Stimulated activated CD4-positive, alpha-beta T cell treated with anti-CD3 and anti-CD28 coated beads, TNF-alpha, amount 100 ng/mL, for 48 hours (primary cell): ENCODE measurements at places on chromosomes 16 and 17.
A peak's percentile ranks its signal among the peaks of the same experiment; 100 is the strongest.

- DNase-seq = no peak
These were observed 5.1 kb downstream of the HS3ST3B1 start for GRCh38 chr17:14305785-14306496.

GRCh38 chr16:77684181-77684526 is 38.2 kb upstream of the NUDT7 start:
- no peak for DNase-seq

- DNase-seq = no peak
These were observed 592 bp downstream of the ALDOA start for GRCh38 chr16:30065943-30066760.

GRCh38 chr17:37476431-37477120 is 13.1 kb upstream of the DUSP14 start:
- no peak for DNase-seq

DNA sequence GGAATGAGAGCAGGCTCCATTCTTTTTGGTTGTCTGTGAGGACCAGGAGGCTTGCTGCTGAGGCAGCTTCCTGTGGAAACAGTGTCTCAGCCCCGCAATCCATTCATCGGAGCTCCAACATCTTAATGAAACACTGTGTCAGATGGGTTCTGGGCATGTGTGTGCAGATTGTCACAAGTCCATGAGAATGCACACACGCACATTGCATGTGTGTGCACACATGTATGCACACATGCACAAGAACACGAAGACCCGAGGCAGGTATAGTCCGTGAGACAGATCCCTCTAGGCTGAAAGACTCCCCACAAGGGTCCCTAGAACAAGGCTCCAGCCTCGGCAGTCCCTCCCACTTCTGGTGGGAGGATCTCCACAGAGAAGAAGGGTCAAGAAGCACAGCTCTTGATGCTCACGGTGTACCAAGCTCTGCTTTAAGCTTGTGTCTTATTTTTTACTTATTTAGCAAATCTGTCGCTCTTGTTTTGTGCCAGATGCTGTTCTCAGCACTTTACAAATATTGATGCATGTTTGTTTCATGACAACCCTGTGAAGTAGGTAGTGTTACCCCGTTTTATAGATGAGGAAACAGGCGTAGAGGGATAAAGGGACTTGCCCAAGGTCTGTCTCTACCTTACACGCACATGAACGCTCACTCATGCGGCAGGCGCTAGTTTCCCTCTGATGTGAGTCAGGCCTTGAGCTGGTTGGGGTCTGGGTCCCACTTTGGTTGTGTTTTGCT is 213.1 kb downstream of the SEC14L1 start:
- DNase-seq = no peak

GRCh38 chr17:44266402-44267164 is 1.4 kb downstream of the SLC4A1 start:
- DNase-seq = no peak

- DNase-seq = peak; percentile 84
These were observed 363 bp upstream of the MIF4GD start for GRCh38 chr17:75271233-75271954.

- DNase-seq = no peak
These were observed 30.4 kb upstream of the PAFAH1B1 start for GRCh38 chr17:2563061-2563460.

DNA sequence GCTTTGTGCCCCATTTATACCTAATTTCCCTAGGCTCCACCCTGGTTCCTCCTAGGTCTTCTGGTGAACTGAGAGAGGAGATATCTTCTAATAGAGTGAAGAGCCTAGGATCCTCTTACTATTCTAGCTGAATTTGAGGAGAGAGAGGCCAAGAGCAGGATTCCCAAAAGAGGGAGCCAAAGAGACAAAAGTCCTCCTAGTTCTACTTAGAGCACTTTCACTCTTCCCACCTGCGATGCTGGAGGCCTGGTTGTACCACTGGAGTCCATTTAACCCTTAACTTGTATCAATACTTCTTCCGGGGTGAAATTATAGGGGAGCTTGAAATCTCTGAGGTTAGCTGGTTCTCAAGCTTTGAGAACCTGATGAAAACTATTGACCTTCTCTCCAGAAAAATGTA is 3.4 kb upstream of the SSH2 start:
- no peak for DNase-seq

DNA sequence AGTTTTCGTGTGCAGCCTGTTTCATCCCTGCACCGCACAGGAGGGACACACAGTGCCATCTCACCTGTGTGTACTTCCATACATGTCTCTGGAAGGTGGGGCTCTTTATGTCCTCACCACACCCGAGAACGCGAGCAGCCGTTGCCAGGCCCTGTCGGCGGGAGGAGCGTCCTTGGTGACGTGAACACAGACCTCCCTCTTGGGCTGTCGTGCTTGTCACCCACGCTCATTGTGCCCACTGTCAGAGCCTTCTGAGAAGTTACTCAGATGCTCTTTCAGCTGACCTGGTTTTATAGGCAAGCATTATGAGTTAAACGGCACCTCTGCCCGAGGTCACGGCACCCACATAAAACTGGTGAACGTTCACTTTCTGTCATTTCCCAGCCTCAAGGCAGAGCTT is 40.2 kb downstream of the ZNF750 start:
- DNase-seq = no peak

DNA sequence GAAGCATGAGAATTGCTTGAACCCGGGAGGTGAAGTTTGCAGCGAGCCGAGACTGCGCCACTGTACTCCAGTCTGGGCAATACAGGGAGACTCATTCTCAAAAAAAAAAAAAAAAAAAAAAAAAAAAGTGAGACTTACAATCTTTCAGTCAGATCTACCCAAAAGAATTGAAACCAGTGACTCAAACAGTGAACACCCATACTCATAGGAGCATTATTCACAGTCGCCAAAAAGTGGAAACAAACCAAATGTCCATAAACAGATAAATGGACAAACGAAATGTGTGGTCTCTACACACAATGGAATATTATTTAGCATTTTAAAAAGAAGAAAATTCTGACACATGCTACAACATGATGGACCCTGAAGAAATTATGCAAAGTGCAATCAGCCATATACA is 9.1 kb upstream of the SCNN1B start:
- no peak for DNase-seq

DNA sequence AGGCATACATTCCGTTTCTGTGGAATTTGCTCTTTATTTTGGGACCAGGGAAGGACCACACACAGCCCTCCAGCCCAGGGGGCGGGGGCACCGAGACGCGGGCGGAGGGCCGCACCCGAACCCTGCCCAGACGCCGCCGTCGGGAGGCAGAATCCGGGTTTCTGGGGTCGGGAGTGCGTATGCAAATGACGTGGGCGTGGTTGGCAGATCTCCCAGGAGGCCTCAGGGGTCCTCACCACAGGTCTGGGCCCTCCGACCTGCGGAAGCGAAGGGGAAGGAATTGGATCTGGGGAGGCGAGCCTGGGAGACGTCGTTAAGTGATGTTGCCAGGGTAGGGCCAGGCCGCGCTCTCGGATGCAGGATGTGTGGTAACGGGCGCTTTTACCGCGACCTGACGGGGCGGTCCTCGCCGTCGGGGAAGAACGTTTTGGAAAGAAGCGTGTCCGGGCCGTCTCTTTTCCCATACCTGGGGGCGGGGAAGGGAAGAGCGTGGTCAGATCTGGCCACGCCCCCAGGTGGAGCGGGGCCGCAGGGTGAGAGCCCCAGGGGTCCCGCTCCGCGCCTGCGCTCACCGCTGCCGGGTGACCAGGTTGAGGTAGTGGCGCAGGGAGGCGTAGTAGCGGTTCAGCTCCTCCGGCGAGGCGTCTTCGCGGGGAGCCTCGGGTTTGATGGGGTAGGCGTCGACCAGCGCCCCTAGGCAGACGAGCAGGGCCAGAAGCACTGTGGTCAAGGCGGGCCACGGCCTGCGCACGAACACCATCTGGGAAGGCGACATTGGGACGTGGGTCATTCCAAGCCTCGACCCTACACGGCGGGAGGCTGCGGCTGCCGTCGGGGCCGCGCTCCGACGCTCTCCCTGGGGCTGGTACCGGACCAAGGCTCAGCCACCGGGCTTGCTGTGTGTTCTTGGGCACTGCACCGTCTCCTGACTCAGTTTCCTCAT is 745 bp downstream of the PYY start:
- DNase-seq = no peak

DNA sequence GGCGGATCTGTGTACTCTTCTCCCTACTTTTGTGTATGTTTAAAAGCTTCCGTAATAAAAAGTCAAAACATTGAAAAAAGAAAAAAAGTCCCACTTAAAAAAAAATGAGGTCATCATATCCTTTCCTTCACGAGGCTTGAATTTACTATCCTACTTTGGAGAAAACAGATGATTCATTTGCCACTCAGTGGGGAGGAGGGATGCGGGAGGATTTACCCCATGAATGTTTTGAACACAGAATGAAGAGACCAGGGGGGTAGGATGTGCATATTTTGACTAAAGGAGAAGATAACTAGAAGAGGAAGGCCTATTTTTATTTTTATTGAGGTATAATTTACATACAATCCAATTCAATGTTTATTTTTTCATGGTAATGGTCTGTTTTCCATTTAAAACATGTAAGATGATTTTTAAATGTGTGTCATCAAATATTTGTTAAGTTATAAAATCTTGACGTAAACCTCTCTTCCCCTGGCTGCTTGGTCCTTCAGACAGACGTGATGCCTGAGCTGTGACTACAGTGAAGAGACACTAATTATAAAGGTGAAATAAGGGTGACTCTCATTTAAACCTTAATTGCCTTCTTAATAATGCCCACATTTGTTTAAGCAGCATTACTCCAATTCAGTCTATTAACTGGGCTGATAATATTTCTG is 135.4 kb upstream of the AXIN2 start:
- no peak for DNase-seq

GRCh38 chr17:34222722-34223497 is 32.2 kb upstream of the CCL2 start:
- no peak for DNase-seq

- DNase-seq = no peak
These were observed 8.2 kb downstream of the ADORA2B start for GRCh38 chr17:15952916-15953790.

GRCh38 chr16:9798474-9798873 is 383.8 kb downstream of the GRIN2A start:
- DNase-seq = no peak

DNA sequence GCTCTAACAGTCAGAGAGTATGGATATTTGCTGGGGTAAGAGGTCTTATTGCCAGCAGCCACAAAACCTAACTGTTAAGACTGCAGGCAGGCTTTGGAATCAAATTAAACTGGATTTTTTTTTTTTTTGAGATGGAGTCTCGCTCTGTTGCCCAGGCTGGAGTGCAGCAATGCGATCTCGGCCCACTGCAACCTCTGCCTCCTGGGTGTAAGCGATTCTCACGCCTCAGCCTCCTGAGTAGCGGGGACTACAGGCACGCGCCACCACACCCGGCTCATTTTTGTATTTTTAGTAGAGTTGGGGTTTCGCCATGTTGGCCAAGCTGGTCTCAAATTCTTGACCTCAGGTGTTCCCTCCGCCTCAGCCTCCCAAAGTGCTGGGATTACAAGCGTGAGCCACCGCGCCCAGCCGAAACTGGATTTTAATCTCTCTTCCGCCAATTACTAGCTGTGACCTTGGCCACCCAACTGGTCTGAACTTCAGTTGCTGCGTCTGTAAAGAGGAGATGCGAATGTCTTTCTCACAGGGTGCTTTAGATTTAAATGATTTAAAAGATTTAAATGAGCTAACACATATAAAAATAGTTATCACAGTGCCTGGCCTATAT is 842 bp downstream of the MRPL10 start:
- DNase-seq = no peak

DNA sequence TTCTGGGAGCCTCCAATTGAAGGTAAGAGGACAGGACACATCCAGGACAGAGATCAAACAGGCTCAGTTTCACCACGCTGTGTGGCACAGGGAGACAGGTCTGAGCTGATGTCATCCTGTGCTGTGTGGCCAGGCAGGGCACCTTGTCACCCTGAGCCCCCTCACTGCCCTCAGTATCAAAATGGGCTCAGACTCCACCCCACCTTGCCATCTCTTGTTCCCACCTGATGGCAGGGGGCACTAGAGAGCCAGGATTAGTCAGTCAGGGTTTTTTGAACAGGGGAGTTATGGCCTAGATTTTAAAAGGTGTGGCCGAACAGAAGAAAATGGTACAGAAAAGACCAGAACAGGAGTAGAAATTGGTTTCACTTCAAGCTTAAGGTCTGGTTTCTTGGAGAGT is 2.6 kb downstream of the KAT2A start:
- DNase-seq = no peak

GRCh38 chr17:33086041-33086440 is 94.4 kb downstream of the SPACA3 start:
- DNase-seq = no peak

DNA sequence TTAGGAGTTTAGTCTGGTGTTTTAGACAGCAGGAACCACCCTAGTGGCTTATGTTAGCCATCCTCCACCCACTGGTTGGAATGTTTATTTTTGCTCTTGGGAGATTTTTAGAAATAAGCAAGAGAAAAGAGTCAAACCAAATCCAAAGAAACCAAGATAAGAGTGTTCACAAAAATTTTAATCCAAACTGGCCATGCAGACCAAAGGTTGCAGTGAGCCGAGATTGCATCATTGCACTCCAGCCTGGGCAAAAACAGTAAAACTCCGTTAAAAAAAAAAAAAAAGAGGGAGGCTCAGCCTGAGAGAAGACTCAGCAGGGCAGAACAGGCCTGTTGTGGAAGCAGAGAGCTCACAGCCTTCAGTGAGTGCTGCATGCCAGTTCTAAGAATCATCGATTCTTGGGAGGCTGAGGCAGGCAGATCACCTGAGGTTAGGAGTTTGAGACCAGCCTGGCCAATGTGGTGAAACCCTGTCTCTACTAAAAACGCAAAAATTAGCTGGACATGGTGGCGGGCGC is 12.2 kb upstream of the C16orf54 start:
- no peak for DNase-seq

GRCh38 chr16:212999-213398 is 16.2 kb downstream of the LUC7L start:
- no peak for DNase-seq

- no peak for DNase-seq
These were observed 75.9 kb upstream of the IRX6 start for GRCh38 chr16:55248058-55248457.

DNA sequence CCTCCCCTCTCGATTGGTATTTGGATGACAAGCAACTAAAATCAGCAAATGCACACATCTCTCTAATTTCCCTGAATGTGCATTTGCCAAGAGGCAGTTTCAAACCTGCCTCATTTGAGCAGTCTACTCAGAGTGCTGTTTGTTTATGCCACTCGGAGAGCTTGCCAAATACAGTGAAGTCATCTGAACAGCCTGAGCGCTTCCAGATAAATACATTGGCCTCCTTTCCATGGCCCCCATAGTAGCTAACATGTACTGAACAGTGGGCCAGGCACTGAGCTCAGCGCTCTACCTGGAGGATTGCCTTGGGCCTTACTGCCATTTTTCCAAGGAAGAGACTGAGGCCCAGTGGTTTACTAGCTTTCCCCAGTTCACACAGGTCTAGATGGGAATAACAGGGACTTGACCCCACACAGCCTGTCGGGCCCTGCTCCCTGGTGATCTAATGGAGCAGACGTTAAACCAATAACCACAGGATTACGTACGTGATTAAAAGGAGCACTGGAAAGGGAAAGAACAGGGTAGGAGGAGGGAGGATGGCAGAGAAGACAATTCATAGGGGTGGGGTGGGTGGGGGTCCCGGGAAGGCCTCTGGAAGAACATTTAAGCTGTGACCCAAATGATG is 18.7 kb upstream of the ANKRD40CL start:
- DNase-seq = no peak
